ENCODE measurements at places on chromosomes 3 and 15. TPM values are rescaled to one million over a fixed set of nuclear protein-coding genes. Genes with fewer than 3 reads are reported as not detected.

DNA sequence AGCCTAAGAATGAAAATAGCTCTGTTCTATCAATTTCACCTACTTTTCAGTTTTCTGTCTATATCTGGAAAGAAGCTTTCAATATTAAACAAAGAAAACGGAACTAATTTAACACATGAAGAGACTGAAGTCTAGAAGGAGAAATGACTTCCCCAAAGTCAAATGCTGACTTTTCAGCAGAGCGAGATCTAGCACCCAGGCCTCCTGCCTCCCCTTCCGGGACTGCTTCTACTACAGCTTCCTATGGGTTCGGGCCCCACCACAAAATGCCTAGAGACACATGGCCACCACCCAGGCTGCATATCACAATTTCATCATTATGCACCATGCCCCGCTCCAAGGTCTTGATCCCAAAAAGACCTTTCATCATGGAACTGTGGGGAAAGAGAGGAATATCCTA lies 104.5 kb downstream of the SST start:
- peaks cover 25% of the 10 kb centered on the region for H3K4me1 ChIP-seq
- H3K36me3 ChIP-seq: no peaks in the 10 kb centered on the region
- H3K27ac ChIP-seq: no peak overlapping the region
- no peak overlapping the region for H3K4me3 ChIP-seq
- peaks cover 5% of the 10 kb centered on the region for H3K27me3 ChIP-seq
- no peak for DNase-seq

The P3H2 gene
- total RNA-seq: 8.3 TPM

GRCh38 chr3:131630807-131631206 lies 128.0 kb upstream of the MRPL3 start:
- no peak overlapping the region for H3K4me3 ChIP-seq
- DNase-seq: no peak
- no peaks in the 10 kb centered on the region for H3K4me1 ChIP-seq
- H3K27me3 ChIP-seq: no peaks in the 10 kb centered on the region

The ELL3 gene
- 3.6 TPM for total RNA-seq

The TMEM158 gene
- 4.7 TPM for total RNA-seq

DNA sequence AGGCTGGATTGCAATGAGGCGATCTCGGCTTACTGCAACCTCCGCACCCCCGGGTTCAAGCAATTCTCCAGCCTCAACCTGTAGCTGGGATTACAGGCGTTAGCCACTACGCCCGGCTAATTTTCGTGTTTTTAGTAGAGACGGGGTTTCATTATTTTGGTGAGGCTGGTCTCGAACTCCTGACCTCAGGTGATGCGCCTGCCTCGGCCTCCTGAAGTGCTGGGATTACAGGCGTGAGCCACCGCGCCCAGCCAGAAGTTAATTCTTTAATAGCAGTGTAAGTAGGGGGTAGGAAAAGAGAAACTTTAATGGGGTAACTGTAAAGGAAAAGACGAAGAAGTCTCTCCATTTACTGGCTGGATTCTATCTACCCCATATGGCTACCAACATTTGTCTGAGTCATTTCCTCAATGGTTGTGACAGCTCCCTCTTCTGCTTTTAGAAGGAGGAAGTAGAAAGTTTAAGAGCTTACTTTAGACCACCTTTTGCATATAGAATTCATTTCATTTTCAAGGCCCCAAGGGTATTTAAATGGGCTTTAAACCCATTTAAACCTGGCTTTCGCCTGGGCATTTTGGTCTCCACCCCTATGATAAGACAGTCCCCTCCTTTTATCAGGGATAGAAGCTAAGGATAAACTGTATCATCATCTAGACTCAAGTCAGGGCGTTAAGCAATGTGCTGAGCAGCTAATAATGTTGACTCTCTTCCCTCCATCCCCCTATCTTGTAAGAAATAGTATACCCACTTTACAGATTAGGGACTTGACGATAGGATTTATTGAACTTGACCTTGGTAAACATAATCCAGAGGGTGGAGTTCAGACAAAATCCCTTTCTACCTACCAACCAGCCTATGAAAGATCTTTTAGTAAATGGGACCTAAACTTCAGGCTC lies 1.1 kb upstream of the CDV3 start:
- no peak for DNase-seq
- H3K4me3 ChIP-seq: peak overlapping the region; percentile 47
- H3K4me1 ChIP-seq: peaks cover 59% of the 10 kb centered on the region
- peaks cover 23% of the 10 kb centered on the region for H3K36me3 ChIP-seq
- H3K27me3 ChIP-seq: no peaks in the 10 kb centered on the region
- H3K27ac ChIP-seq: peak overlapping the region; percentile 77

The ALDH1L1 gene
- not detected for total RNA-seq

GRCh38 chr3:165526367-165526766 lies 310.9 kb downstream of the BCHE start:
- H3K4me3 ChIP-seq: no peak overlapping the region
- H3K36me3 ChIP-seq: no peaks in the 10 kb centered on the region
- H3K27me3 ChIP-seq: no peaks in the 10 kb centered on the region
- no peak for DNase-seq
- H3K27ac ChIP-seq: no peak overlapping the region

DNA sequence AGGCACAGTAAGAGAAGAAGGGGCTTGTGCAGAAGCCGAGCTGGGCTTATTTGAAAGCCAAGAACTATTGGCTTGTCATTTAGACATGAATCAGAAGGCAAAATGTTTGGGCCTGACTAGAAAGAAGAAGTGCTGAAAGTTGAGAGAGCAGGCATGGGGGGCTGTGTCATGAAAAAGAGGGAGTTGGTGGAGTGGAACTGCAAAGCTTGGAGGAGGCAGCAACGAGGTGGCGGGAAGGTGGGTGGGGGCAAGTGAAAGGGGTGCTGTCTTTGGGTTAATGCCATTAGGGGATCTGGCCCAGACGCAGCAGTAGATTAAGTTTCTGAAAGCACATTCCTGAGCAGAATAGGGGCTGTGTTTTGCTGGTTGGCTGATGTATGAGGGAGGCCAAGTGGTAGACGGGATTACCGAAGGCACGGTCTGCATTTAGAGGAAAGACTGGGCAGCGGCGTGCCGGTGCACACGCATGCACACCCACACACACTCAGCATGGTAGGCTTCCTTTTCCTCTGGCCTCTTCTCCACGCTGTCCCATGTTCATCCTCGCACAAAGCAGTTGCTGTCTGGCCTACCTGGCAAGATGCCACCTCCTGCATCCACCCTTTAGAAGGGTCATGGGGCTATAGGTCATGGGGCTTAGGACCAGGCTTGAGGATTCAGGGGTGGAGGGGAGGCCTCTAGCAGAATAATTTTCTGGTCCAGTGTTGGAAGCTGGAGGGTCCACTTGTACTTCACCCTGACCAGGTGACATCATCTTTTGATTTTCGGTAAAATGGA lies 43.0 kb downstream of the BOC start:
- H3K4me1 ChIP-seq: peaks cover 6% of the 10 kb centered on the region
- no peak for DNase-seq

DNA sequence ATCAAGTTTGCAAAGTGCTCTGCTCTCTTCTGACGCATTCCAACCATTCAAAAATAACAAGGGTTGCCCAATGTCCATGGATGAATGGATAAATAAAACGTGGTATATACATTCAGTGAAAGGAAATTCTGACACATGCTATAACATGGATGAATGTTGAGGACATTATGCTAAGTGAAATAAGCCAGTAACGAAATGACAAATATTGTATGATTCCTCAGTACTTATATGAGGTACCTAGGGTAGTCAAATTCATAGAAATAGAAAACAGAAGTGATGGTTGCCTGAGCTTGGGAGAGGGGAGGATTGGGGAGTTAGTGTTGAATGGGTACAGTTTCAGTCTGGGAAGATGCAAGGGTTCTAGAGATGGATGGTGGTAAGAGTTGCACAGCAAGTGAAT lies 33.9 kb downstream of the SH3BP5 start:
- no peak for DNase-seq
- no peak overlapping the region for H3K4me3 ChIP-seq
- no peak overlapping the region for H3K27ac ChIP-seq

DNA sequence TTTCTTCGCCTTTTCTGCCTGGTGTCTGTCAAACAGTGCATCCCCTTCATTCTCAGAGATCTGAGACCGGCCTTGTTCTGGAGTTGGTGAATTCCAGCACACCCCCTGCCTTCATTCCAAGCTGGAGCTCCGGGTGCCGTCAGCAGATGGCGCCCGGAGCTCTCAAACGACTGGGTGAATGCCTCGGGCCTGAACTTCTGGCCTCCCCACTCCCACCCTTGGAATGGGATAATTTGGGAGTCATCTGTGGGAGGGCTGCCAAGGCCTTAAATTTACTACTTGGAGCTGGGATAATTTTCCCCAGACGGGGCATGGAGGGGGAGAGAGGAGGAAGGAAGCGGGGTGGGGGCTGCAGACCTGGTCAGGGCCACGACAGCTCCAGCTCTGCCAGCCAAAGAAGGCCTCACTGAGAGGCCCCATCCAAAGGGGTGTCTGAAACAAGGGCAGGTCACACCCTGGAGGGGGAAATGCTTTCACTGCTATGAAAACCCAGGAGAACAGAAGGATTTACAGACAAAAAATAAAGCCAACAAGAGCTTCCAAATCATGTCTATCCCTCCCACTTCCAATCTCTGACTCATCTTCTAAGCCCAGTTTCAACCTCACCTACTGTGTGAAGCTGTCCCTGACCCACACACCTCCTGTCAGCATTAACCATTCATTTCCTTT lies 187.9 kb downstream of the OPA1 start:
- peak; percentile 93 for DNase-seq
- no peak overlapping the region for H3K4me3 ChIP-seq
- peaks cover 55% of the 10 kb centered on the region for H3K27me3 ChIP-seq

DNA sequence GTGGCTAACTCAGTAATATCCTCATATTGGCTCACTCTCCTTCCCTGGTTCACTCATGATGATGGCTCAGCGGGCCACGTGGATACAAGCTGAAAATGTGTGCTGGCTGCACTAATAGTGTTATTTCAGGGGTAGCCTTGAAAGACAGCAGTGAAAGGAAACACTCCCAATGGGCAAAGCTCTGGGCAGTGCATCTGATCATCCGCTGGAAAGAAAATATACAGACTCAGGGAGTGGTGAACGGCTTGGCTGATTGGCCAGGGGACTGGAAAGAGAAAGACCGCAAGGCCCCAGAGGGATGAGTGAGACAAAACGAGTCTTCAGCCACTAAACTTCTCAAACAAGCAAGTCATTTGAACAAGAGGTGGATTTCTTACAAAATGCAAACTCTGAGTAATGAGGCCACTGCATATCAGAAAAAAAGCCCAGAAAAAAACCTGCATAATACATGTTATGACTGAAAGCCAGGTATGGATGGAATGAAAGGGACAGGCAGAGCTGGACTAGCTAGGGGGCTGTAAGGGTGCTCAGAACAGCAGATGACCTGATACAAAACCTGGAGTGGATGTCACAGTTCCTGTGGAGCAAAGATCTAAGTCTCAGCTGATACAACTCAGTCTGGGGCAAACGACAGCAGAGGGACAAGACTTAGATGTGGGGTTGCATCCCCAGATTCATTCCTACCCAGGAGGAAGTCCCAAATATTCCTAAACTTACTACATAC lies 33.3 kb downstream of the CMTM6 start:
- H3K4me1 ChIP-seq: peaks cover 29% of the 10 kb centered on the region
- no peak overlapping the region for H3K4me3 ChIP-seq
- peak; percentile 97 for DNase-seq
- peak overlapping the region; percentile 60 for H3K27ac ChIP-seq
- H3K27me3 ChIP-seq: no peaks in the 10 kb centered on the region

The CNTN4 gene
- total RNA-seq: not detected

GRCh38 chr15:66644869-66645268 lies 57.2 kb upstream of the SMAD6 start:
- H3K36me3 ChIP-seq: no peaks in the 10 kb centered on the region
- H3K27ac ChIP-seq: peak overlapping the region; percentile 90
- peak; percentile 93 for DNase-seq
- H3K4me3 ChIP-seq: peak overlapping the region; percentile 36
- no peaks in the 10 kb centered on the region for H3K27me3 ChIP-seq

The KCNMB2 gene
- total RNA-seq: 1.1 TPM

GRCh38 chr3:192237992-192238608 lies 489.2 kb downstream of the FGF12 start:
- no peak overlapping the region for H3K27ac ChIP-seq
- no peaks in the 10 kb centered on the region for H3K4me1 ChIP-seq
- no peaks in the 10 kb centered on the region for H3K36me3 ChIP-seq

- H3K36me3 ChIP-seq: no peaks in the 10 kb centered on the region
- peaks cover 4% of the 10 kb centered on the region for H3K27me3 ChIP-seq
- no peak overlapping the region for H3K27ac ChIP-seq
- H3K4me1 ChIP-seq: peaks cover 31% of the 10 kb centered on the region
Observed at GRCh38 chr15:51307811-51308210, 30.6 kb downstream of the CYP19A1 start.

The MEIS2 gene
- total RNA-seq: 17.7 TPM

The MYZAP gene
- not detected for total RNA-seq

GRCh38 chr3:85171976-85172375 lies 213.2 kb downstream of the CADM2 start:
- DNase-seq: no peak
- H3K27ac ChIP-seq: no peak overlapping the region
- no peak overlapping the region for H3K4me3 ChIP-seq
- H3K27me3 ChIP-seq: no peaks in the 10 kb centered on the region
- H3K4me1 ChIP-seq: no peaks in the 10 kb centered on the region
- no peaks in the 10 kb centered on the region for H3K36me3 ChIP-seq

DNA sequence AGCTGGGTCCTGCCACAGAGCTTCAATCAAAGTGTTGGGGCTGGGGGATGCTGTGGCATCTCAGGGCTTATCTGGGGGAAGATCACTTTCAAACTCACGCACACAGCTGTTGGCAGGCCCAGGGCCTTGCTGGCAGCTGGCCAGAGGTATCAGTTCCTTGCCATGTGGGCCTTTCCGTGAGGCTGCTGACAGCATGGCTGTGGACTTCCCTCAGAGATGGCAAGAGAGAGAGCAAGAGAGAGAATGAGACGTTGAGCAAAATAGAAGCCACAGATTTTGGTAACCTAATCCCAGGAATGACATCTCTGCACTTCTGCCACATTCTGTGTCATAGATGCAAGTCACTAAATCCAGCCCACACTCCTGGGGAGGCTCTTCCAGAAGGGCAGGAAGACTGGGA lies 91.0 kb downstream of the TPRG1 start:
- no peak overlapping the region for H3K27ac ChIP-seq
- no peaks in the 10 kb centered on the region for H3K36me3 ChIP-seq
- no peaks in the 10 kb centered on the region for H3K4me1 ChIP-seq
- DNase-seq: no peak

- no peaks in the 10 kb centered on the region for H3K27me3 ChIP-seq
- H3K27ac ChIP-seq: no peak overlapping the region
- no peaks in the 10 kb centered on the region for H3K4me1 ChIP-seq
Observed at GRCh38 chr3:2246873-2247648, 148.4 kb downstream of the CNTN4 start.
